Left kidney (tissue), 8 donors: ENCODE measurements at places on chromosomes 4 and X. TPM values are rescaled to one million over a fixed set of nuclear protein-coding genes. Genes with fewer than 3 reads are reported as not detected.
A peak's percentile ranks its signal among the peaks of the same experiment; 100 is the strongest.

GRCh38 chr4:52376132-52376704 lies 282.9 kb downstream of the USP46 start:
- DNase-seq = peak; percentile 76

- DNase-seq = no peak
Measured at GRCh38 chr4:76879731-76880364, 18.1 kb downstream of the SOWAHB start.

DNA sequence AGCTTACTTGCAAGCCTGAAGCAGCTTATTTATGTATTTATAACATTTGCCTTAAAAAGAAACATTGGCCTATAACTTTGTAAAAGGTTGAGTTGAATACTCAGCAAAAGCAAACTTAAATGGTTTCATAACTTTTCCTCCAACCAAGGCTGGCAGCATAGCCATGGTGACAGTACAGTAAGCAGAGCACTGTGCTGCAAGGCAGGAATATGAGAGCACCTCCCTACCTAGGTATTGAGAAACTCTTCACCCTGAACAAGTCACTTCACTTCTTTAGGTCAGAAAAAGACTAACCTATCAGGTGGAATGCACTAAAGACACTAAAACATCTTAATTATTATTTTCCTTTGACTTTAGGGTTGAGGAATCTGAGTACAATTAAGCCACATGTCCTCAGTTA lies 63.9 kb upstream of the GYPA start:
- DNase-seq = no peak

DNA sequence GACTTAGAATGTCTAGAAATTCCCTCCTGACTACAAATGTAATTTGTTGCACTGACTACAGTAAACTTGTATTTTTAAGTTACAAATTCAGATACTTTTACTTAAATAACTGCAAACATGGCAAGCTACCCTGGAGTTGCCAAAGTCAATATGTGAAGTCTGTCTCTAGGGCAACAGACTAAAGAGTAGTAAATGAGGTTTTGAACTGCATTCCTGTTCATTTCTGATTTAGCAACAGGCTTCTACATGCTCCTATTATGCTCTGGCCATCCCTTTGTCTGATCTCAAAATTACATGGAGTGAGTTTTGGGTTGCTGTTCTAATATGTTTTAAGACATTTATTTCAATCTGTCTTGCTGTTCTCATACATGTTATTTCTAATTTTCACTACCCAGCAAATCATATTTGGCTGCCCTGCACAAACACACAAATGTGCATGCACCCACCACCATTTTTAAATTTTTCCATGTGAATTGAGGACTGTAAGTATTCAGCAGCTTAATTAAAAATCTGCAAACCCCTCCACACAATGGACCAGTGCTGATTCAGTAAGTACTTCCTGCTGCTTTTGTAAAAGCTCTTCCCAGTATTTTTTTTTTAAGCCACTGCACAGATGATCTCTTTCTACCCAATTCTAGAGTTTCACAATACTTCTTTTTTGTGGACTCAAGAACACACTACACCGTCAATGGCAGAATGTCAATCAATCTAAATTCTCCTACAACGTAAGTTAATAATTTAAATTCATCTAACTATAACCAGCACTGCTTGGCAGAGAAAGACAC lies 26.7 kb downstream of the SH3RF1 start:
- DNase-seq = no peak

DNA sequence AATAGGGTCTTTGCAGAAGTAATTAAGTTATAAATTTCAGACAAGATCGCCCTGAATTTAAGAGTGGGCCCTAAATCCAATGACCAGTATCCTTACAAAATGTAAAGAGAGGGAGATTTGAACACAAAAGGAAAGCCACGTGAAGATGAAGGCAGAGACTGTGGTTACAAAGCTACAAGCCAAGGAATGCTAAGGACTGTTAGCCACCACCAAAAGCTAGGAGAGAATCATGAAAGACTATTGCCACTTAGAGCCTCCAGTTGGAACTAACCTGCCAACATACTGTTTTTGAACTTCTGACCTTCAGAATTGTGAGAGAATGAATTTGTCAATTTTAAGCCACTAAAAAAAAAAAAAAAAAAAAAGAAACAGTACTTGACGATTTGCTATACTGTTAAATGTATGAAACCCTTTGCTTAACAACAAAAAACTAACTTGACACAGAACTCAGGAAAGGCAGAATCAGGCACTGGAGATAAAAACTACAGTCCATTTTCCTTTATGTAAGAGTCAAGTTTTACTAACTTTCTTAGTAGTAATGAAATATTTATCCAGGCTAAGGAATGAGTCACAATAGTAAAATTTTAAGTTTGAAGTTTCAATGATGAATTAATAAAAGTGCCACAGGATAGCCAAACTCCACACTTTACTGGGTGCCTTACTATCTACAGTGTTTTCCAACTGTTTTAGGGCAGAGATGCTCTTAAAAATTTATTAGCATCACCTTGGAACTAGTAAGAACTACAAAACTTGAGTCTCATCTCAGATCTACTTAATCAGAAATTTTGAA lies 25.1 kb downstream of the DHX15 start:
- DNase-seq = no peak

GRCh38 chr4:76702440-76703122 lies 195.4 kb downstream of the SOWAHB start:
- no peak for DNase-seq

GRCh38 chr4:120858776-120859175 lies 63.8 kb downstream of the PRDM5 start:
- no peak for DNase-seq

GRCh38 chr4:88185906-88186305 lies 27.5 kb upstream of the ABCG2 start:
- no peak for DNase-seq

DNA sequence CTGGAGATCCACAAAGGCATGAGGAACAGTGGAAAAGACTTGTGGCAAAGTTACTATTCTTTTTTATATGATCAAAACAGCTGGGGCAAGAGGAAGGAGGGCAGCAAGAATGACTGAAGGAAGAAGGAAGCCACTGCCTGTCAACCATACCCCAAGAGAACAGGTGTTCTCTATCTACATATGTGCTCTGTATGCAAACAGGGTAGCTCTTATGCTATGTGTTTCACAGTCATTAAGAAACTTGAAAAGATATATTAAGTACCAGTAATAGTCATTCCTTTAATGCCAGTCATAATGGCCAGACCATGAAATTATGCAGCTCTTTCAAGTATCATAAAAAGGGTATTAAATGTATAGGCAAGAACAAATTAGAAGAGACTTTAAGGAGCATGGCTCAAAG lies 363.9 kb downstream of the KLHL13 start:
- no peak for DNase-seq

GRCh38 chrX:15127010-15127409 lies 142.9 kb downstream of the ASB9 start:
- no peak for DNase-seq

GRCh38 chr4:187236209-187236890 lies 512.7 kb upstream of the FAT1 start:
- DNase-seq = no peak

- no peak for DNase-seq
Measured at GRCh38 chrX:55326985-55327384, 62.3 kb upstream of the PAGE3 start.

GRCh38 chrX:45872480-45872879 lies 671.8 kb upstream of the DIPK2B start:
- no peak for DNase-seq

- DNase-seq = no peak
Measured at GRCh38 chr4:8117278-8117682, 41.3 kb downstream of the ABLIM2 start.

DNA sequence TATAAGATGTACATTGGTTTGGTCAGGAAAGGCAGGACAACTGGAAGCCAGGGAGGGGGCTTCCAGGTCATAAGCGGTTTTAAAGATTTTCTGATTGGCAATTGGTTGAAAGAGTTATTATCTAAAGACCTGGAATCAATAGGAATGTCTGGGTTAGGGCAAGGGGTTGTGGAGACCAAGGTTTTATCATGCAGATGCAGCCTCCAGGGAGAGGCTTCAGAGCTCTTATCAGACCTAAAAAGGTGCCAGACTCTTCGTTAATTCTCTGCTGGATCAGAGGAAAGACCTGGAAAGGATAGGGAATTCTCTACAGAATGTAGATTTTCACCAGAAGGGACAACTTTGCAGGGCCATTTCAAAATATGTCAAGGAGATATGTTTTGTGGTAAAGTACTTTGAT lies 62.8 kb downstream of the BEX3 start:
- DNase-seq = no peak

GRCh38 chrX:69603566-69604194 lies 12.2 kb upstream of the EDA start:
- DNase-seq = no peak

DNA sequence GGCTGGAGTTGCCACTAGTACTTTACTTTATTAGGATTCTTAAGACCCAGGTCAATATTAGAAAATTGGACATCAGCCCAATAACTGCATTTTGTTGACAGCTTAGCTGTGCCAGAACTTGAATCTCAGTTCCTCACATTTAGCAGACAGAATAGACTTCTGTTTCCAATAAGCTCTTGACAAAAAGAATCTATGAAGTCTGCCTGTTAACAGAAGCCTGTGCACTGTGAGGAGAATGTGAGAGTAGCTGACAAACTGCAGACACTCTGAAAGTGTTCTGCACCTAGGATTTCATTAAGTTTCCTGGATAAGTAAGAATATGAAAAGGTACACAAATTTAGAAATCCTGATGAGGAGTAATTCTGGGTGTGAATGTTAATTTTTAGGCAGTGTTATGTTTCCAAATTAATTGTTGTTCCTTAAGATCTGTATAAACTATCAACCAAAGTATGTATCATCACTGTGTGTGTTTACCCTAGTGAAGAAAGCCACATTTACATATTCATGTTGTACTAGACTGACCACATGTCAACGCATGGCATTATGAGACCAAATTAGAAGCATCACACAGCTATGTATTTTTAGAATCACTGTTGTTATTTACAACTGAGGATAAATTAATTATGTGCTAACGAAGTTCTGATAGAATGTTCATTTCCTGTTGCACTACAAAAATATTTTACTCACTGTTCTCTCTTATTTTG lies 756.4 kb upstream of the IGFBP7 start:
- no peak for DNase-seq

GRCh38 chr4:54714631-54715030 lies 56.9 kb downstream of the KIT start:
- no peak for DNase-seq

DNA sequence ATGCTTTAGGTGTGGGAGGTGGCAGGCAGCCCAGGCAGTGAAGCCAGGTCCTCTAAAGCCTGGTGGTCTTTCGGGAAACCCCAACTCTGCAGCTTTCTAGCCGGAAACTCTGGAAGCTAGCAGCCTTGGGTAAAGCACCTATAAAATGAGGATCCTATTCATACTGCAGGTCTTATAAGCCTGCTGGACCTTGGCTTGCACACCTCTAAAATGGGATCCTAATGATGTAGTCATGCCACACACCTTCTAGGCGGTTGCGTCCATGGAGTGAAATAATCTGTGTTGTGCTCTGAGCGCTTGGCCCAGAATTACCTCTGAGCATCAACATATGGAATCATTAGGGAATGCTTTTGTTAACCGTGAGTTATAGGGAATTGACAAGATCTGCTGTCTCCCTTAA lies 36.0 kb upstream of the STS start:
- DNase-seq = no peak

DNA sequence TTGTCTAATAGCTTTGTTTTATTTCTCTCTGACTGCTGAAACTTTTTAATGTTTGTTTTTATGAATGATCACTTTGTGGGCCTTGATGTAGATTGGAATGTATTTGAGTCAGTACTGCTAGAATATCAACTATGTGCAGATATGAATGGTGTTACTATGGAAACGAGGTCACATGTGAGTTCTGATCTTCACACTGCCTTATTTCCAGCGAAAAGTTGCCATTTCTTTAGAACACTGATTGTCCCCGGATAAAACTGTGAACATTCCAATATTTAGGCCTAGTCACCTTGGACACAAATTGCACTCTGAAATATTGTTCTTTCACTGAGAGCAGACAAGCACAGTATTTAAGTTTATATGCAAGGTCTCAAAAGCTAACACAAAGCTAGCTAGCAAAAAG lies 27.2 kb upstream of the MAGED1 start:
- DNase-seq = no peak

DNA sequence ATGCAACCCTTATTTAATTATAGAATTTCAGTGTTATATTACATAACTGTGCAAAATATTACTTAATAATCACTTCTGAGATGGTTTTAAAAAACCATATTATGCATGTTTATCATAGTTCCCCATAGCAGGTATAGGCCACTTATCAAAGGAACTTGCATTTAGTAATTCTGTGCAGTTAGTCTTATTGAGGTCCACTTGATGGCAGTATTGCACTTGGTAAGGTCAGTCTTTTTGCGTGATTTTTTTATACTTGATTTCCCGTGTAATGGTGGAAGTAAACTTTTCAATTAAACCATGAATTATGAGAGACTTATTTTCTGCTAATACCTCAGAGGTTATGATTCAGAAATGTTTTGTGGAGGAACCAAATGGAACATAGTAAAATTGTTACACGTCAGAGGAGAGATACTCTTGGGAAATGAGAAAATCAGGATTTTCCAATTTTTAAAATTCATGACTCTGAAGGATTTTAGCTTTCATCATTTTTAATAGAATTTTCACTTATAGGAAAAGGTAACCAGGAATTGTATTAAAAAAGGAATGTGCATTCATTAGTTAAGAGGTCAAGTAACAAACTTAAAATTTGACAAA lies 230.0 kb downstream of the CCSER1 start:
- DNase-seq = peak; percentile 58

DNA sequence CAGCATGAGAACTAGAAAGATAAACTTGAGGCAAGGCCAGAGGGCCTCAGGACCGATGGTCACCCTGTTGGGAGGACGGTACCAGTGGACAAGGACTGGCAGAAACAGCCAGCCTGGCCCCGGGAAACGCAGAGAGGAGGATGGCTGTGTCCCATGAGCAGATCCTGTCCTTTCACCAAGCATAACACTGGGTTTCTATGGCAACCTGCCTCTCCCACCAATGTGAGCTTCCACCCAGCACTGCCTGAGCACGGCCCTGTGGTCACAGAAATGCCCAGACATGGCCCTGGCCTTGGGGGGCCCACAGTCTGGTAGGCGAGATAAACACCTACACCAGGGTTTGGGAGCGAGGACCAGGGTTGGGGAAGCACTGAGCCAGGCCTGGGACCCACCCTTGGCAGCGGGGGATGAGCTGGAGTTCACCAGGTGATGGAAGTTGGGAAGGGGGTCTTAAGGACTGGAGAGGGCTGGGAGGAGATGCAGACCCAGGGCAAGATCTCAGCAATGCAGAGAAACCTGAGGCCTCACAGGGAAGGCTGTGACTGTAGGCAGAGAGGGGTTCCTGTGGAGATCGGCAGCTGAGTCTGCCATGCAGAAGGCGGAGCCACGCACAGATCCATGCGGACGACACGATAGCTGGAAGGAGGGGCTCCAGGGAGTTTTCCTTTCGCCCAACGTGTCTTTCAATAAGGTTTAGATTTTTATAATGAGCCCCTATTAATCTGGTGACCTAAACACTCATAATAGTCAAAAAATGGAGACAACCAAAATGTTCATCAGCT lies 32.7 kb upstream of the CRMP1 start:
- DNase-seq = no peak

- DNase-seq = no peak
Measured at GRCh38 chrX:148135738-148136137, 154.6 kb downstream of the FMR1NB start.

TRMT10A gene
- polyA plus RNA-seq = 17.5 TPM

MAGED4 gene
- polyA plus RNA-seq = 46.5 TPM

TSPAN7 gene
- polyA plus RNA-seq = 37.9 TPM

GPR78 gene
- polyA plus RNA-seq = 1.1 TPM

SLC34A2 gene
- 27.6 TPM for polyA plus RNA-seq

HGFAC gene
- polyA plus RNA-seq = 0.86 TPM

AMTN gene
- polyA plus RNA-seq = not detected

PIGA gene
- polyA plus RNA-seq = 19.6 TPM

GPRIN3 gene
- polyA plus RNA-seq = 8.6 TPM

GRIA3 gene
- polyA plus RNA-seq = 2.6 TPM

IGSF1 gene
- 23.0 TPM for polyA plus RNA-seq

KIT gene
- 20.1 TPM for polyA plus RNA-seq

CENPVL2 gene
- 0.28 TPM for polyA plus RNA-seq
